ENCODE measurements at places on chromosomes 16 and 17. TPM values are rescaled to one million over a fixed set of nuclear protein-coding genes. Genes with fewer than 3 reads are reported as not detected.
A peak's percentile ranks its signal among the peaks of the same experiment; 100 is the strongest.

- no peak for DNase-seq
Observed at GRCh38 chr16:49937886-49938285, 82.0 kb upstream of the ZNF423 start.

DNA sequence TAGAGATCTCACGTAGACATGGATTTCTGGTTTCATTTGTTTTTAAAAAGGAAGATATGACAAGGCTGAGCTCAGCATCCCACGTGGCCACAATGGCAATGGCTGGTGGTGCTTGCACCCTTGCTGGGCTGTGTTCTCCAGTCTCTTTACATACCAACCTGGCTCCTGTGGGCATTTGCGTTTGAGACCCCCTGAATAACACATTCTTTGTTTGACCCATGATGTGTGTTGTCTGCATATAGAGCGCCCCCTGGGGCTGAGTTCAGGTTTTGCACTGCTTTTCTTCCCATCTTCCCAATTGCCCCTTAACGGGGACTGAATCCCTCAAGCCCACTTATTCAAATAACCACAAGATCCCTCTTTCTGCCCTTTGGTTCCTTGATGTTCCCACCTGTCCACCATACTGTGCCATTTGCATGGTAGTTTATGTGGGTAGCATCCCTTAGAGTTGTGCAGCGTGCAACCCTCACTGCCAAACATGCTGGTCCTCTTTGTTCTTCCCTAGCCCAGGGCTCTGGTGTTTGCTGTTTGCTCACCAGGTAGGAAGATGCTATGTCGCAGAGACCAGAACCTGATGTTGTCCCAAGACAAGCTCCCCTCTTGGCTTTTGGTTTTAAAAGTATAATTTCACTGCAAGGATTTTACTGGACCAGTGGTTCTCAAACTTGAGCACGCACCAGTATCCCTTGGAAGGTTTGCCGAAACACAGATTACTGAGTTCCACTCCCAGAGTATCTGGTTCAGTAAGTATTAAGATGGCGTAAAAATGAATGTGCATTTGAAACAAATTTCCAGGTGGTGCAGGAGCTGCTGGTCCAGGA, 38.5 kb upstream of the NKD1 start:
- DNase-seq, result peak; percentile 36

- no peak for DNase-seq
Observed at GRCh38 chr16:84334482-84334881, 33.9 kb upstream of the ATP2C2 start.

DNA sequence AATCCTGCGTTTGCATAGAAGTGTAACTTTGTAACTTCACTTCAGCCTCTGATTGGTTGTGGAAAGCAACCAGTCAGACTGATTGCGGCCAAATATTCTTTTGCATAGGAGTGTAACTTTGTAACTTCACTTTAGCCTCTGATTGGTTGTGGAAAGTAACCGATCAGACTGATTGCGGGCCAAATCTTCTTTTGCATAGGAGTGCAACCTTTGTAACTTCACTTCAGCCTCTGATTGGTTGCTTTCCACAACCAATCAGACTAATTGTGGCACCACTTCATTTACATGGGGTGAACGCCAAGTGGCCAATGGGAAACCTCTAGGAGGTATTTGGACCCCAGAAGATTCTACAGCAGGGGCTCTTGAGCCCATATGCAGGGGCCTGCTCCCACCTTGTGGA, 1.8 kb upstream of the TMEM98 start:
- DNase-seq, result no peak

NR1D1 gene
- 36.4 TPM for total RNA-seq

PRSS33 gene
- total RNA-seq, result 13.2 TPM

OMG gene
- total RNA-seq, result not detected
